ENCODE measurements at places on chromosomes 1 and 21.

DNA sequence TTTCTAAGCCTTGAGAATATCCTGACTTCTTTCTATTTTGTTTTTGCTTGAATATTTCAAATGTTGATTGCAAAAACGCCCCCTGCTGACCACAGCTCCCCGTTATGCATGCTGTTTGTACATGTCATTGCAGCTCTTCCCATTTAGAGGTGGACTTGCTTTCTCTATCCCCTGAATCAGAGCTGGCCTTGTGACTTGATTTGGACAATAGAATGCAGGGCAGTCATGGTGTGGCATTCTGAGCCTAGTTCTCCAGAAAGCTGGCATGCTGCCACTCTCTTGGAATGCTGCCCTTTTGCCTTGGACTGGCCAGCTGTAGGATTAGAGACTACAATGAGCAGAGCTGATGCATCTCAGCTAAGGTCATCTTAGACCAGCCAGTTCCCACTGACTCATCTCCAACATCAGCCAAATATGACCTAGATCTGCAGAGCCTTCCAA lies 1561.5 kb downstream of the MRPL39 start:
- DNase-seq, result no peak

- peak; percentile 66 for DNase-seq
Measured at GRCh38 chr1:56831871-56832693, 12.9 kb upstream of the FYB2 start.

DNA sequence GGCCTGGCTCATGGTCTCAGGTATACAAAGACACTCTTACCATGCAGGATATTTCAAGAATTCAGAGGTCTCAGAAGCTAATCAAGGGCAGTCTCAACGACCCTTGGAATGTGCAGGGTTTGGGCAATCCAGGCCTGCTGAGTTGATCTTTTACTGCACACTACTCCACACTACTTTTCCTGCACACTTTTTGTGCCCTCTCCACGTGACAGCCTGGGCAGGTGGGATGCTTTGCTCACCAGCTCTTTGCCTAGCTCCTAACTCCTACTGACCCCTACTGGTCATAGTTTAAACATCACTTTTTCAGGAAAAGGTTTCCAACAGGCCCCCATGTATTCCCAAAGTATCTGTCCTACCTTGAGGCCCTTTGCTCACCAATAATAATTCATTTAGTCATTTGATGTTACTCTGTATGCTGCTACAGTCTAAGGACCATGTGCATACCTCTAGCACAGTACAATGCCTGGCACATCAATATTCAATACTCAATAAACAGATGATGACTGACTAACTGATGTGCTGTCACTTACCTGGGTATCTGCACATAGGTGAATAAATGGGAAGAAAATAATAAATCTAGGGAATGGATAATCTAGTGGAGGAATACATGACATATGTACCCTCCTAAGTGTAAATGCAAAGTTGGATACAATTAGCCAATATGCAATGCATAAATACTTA lies 9.6 kb downstream of the DUSP23 start:
- DNase-seq, result no peak

DNA sequence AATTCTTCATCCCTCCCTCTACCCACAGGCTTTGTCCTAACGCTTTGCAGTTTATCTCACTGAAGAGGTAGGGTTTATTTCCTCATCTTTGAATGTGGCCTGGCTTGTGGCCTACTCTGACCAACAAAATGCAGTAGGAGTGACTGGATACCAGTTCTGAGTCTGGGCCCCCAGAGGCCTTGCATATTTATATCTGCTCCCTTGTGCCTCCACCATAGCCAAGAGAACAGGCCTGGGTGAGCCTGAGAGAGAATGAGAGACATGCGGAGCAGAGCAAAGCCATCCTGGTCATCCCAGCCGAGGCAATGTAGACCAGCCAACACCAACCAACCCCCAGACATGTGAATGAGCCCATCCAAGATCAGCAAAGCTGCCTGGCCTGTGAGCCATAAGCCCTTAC lies 30.3 kb downstream of the SMIM12 start:
- DNase-seq, result no peak

- DNase-seq, result no peak
Measured at GRCh38 chr1:111880881-111881837, 108.3 kb downstream of the KCND3 start.

GRCh38 chr1:70754701-70755100 lies 292.9 kb downstream of the PTGER3 start:
- no peak for DNase-seq

- DNase-seq, result no peak
Measured at GRCh38 chr1:204940591-204940990, 69.9 kb downstream of the NFASC start.
